ENCODE measurements at places on chromosomes 2 and 18.

DNA sequence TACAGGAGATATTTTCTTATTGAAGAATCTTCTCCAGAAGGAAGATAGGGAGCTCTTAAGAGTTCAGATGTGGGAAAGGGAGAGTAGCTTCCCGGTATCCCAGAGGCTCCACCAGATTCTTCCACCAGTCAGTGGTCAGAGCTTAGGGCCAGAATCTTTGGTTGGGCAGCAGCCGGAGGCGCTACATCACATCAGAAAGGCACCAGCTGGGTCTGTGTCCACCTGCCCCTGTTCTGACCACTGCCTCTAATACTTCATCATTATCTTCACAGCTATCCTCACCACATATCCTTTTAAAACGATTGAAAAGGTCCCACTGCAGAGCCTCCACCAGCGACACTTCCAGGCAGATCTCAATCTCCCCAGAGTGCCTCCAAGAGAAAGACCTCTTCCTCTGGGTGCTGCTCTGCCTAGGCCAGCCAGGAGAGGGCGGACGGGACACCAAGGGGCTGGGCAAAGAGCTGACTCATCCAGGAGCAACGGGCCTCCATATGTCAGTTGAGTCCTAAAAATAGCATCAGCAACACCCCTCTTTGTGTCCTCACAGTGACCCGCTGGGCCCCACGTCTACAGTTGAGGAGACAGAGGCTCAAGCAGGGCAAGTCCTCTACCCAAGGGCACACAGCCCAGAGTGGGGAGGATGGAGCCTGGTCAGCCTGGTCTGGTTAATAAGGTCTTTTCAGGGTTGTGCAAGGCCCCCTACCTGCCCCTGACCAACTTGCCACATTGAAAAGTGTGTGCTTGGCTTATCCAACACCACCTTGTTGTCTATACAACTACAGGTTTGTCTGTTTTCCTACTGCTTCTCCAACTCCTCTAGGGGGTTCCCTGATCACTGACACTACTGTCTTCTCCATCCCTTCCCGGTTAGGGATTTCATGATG is 81.2 kb downstream of the ADD2 start:
- no peak for DNase-seq

DNA sequence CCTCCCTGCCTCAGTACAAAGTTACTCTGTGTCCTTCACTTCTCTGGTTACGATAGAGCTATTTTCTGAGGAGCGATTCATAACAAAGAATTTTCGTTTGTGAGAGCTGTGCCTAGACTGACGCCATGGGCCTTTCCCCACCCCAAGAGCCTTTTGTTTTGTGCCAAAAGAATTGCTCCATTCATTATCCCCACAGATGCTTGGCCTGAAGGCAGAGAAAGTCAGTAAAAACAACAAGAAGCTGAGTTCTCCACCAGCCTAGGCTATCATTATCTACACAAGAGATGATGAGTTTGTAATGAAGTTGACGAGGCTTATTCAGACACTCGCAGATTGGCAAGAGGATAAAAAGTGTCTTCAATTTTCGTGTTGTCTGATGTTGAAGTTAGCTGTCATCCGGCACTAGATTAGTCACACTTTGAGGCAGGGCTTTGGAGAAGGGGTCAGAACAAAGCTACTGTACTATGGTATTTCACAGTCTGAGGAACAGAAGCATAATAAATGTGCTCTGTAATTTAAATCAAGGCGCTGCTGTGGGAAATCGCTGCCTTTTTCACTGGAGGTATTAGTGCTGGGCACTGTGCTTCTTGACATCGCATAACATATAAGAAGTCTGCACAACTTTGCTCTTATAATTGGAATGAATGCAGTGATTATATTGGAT is 278.4 kb upstream of the FIGN start:
- no peak for DNase-seq

- no peak for DNase-seq
Measured at GRCh38 chr2:203623096-203623495, 83.3 kb upstream of the CD28 start.

GRCh38 chr2:197857476-197858107 is 53.2 kb downstream of the PLCL1 start:
- no peak for DNase-seq

- DNase-seq: no peak
Measured at GRCh38 chr2:138948070-138948539, 167.9 kb upstream of the NXPH2 start.

- no peak for DNase-seq
Measured at GRCh38 chr2:223855426-223855825, 18.0 kb upstream of the AP1S3 start.

DNA sequence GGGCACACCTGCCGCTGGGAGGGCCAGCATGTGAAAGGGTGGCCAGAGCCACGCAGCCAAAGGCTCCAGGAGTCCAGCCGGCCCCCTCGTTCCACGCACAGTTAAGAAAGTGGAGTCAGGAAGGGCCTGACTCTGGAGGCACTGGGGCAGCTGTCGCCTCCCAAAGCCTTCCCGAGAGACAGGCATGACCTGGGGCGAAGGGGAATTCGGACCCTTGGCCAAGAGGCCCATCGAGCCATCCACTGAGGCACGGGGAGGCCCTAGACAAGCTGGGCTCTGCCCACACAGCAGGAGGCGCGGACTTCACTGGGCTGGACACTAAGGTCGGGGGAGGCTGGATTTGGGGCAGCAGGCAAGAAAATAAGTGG is 38.5 kb upstream of the SNED1 start:
- DNase-seq: no peak

DNA sequence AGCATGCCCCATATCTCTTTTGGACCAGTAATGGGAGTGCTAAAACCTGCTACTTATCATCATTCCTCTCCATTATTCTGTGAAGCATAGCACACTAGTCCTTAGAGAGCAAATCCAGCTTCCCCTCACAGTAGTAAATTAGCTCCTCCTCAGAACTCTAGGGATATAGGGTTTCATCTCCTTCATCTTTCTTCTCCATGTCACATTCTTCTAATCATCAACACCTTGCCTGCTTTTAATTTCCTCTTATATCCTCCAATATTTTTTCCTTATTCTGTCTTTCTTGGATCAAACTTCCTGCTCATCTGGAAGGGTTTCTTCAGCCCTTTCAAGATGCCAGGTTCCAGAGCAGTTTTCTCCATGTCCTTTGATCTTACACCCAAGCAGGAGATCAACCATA is 321.4 kb upstream of the ACVR2A start:
- DNase-seq: no peak

- no peak for DNase-seq
Measured at GRCh38 chr2:120257522-120257921, 4.9 kb downstream of the RALB start.

DNA sequence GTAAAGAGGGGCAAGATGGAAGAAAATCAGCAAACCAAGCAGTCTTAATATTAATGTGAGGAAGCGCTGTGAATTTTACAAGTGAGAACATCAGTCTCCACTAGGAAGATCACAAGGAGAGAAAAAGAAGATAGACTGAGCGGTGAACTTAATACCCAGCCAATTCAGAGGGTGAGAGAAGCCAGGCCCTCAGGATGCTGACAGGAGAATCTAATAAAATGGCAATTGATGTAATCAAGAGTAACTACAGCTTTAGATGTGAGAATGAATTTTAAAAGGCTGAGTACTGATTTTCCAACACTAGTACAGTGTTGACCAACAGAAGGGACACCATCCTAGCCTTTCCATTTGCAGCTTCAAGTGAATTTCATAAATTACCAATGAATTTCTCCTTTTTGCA is 35.7 kb upstream of the SIX2 start:
- DNase-seq: no peak
